Activated effector memory CD4-positive, alpha-beta T cell treated with anti-CD3 and anti-CD28 coated beads, Interleukin-2, amount 50 U/mL, for 16 hours (primary cell): ENCODE measurements at places on chromosomes 6 and 20.
A peak's percentile ranks its signal among the peaks of the same experiment; 100 is the strongest.

DNA sequence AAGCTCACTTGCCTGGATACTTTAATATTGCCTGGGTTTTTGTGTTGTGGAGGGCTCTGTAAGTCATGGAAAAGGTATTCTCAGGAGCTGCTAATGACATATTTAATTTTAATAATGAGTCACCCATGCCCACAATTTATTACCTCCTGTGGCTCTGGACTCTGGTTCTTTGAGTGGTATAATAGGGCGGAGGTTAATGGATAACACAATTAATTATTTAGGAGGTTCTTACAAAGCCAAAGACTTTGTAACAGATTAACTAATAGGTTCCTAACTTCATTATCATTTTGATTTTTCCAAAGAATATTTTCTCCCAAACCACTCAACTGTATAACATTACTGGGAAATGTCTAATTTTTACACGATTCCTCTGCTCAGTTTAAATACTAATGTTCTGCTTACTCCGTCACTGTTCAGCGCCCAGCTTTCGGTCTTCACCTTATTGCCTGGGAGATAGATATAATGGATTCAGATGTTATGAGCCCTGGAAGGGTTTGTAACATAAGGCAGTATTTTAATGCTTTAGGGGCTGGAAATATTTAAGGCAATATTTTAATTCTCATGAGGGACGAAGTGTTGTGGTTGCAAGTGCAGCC, 29.4 kb downstream of the PHACTR3 start:
- DNase-seq, result peak; percentile 12

DNA sequence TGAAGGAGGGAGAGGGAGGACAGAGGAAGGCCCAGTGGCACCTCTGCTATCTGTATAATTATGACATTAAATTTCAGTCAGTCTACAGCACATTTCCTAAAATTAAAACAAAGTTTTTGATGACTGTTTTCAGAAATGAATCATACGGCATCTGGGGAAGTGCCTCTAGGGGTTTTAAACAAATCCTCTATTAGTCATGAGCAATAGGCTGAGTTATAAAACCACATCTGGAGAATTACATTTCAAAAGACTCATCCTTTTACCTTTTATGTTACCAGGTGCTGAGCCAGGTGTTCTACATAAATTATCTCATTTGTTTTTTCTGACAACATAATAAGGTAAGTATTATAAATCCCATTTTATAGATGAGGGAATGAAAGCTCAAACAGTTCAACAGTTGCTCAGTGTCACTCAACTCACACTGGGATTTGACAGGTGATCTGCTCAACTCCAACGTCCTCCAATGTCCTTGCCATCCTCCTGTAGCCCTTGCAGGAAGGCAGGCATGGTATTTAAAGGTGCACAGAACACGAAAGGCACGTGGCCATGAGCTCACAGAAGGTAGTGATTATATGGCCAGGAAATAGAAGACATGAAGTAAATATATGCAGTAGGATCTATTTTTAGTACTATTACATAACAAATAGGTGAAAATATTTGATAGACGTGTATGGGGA, 184.2 kb upstream of the MAN1A1 start:
- no peak for DNase-seq

DNA sequence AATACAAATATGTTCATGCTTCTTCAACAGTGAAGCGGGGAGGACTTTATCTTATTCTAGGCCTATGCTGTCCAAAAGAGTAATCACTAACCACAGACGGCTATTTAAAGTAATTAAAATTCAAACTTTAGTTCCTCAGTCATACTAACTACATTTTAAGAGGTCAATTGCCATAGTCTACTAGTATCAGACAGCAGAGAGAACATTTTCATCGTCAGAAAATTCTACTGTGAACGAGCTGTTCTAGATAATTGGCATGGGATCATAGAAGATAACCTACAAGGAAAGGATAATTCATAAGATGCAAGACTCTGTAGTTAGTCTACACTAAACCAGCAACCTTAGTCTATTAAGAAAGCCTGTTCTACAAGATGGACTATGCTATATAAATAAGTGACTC, 44.4 kb downstream of the PRKN start:
- no peak for DNase-seq

- DNase-seq, result no peak
Measured at GRCh38 chr20:53657279-53657678, 63.6 kb upstream of the ZNF217 start.

DNA sequence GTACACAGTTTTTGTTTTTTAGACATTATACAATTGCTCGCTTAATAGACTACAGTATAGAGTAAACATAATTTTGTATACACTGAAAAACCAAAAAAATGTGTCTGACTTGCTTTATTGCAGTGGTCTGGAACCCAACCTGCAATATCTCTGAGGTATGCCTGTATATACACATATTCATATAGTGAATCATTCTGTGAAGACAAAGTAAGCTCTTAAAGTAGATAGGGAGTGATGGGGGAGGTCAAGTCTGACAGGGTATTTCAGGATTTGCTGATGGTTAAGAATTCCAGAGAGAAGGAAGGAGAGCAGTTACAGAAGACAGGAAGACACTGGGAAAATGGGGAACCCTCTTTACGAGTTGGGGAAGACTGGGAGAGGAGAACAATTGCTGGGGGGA, 417.9 kb downstream of the CD109 start:
- no peak for DNase-seq

GRCh38 chr20:32608664-32609015, 23.5 kb upstream of the NOL4L start:
- no peak for DNase-seq

- DNase-seq, result no peak
Measured at GRCh38 chr20:48003021-48003420, 217.7 kb upstream of the SULF2 start.

GRCh38 chr6:25590986-25591385, 61.0 kb upstream of the SCGN start:
- no peak for DNase-seq

DNA sequence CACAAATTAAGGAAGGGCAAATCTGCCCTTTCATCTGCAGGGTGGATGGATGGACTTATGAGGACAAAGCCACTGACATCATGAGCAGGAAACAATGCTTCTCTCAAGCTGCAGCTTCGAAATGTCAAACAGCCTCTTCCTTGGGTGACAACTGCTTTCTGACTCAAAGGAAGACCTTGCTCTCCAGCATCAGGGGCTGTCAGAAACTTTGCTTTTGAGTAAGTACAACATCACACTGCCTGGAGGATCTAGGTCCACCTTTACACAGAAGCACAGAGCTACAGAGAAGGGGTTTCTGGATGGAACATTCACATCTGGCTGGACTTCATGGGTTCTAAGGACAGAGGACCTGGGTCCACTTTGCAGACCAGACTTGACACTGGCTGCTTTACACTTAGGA, 5.9 kb downstream of the CST1 start:
- no peak for DNase-seq

DNA sequence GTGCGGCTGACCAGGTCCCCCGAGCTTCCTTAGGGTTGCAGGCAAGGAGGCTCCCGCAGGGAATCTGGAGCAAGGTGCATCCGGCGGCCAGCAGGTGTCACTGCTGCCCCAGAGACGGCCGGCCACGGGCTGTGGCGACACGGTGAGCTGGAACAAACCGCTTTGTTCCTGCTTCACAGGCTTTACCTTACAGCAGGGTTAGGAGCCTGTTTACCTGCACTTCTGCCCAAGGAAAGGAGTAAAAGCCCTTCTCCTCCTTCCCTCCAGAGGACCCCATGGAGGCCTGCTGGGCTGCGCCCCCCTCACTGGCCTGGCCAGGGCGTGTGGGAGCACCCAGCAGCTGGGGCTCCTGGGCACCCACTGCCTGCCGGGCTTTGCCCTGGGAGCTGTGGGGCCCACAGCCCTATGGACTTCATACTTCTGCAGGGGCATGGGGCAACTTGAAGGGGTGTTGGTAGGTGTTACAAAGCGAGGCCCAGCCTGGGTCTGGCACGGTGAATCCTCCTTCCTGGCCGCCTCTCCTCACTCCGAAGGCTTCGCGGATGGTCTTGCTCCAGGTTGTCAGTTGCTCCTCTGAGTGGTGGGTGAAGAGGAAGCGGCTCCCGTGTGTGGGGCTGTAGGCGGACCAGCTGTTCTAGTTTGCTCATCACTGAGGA, 88.4 kb downstream of the CDC5L start:
- peak; percentile 87 for DNase-seq

DNA sequence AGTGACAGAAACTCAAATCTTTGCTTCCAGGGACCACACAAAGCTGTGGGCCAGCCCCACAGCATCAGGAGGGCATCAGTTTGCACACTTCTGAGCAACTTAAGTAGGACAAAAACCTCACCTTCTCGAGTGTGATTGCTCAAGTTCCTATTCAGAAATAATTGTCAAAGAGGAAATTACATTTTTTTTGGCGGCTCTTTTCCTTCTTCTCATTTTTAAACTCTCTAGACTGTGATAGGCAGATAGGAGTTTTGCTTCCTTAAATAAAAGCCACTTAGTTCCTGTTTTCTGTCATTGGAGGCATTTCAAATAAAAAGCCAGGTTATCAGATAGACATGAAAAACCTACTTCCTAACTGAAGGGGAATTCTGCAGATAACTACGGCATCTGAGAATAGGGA, 11.2 kb upstream of the TAGAP start:
- no peak for DNase-seq

GRCh38 chr20:43987531-43987930, 72.9 kb downstream of the TOX2 start:
- DNase-seq, result no peak

GRCh38 chr20:49559411-49560081, 8.4 kb downstream of the PTGIS start:
- DNase-seq, result no peak

DNA sequence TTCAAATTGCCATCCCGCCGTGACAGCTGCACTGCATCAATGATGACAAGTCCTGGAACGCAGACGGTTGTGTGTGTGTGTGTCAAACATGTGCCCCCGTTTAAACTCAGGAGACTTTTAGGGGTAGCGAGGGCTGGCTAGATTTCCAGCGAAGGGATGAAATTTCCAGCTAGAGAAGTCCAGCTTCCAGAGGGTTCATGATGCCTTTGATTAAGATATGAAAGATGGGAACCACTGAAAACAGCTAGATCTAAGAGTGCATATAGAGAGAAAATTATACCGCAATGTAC, 644 bp downstream of the KIZ start:
- no peak for DNase-seq

DNA sequence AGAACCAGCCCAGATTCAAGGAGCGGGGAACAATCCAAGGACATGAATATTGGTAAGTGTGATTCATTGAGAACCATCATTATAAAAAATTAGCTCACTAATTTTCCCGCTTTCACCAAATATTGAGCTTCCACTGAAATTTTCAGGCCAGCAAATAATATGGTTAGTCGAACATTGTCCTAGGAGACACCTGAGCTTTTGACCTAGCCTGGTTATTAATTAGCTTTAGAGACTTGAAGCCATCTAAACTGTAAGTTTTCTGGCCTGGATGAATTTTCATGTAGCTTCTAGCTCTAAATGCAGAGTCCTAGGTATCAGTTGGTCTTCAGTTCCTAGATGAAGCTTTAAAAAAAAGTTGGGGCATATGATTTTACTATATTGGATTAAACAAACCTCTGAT, 17.1 kb upstream of the RALGAPA2 start:
- no peak for DNase-seq

GRCh38 chr6:168699631-168700295, 258.8 kb downstream of the SMOC2 start:
- no peak for DNase-seq

DNA sequence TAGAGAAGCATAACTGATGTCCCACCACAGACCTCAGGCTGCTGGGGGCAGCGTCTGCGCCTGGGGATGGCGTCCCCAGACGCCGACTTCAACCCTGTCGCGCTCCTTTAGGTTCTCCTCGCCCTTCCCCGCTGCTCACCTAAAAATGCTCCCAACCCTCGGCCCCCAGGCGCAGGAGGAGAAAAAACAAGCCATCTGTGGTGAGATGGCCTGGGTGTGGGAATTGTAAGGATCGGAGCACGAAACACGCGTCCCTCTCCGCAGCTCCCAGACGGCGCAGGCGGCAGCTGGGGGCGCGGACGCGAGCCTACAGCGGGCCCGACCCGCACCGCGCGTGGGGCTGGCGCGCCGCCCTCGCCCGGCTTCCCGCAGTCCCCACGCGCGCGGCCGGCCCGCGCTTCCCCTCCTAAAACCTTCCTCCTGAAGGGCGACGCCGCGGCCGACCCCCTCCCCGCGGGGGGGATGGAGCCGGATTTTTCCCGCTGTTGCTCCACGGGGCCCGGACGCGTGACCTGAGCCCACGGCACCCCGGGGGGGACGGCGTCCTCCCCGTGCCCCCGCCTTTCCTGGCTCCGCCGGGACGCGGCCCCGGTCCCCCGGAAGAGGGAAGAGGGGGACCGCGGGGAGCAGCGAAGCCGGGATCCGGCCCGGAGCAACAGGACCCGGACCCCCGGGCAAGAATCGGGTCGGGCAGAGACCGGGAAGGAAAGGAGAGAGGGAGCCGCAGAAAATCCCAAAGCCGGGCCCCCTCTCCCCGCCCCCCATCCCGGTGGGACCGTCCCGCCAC, 611 bp downstream of the EPB41L2 start:
- peak; percentile 69 for DNase-seq

DNA sequence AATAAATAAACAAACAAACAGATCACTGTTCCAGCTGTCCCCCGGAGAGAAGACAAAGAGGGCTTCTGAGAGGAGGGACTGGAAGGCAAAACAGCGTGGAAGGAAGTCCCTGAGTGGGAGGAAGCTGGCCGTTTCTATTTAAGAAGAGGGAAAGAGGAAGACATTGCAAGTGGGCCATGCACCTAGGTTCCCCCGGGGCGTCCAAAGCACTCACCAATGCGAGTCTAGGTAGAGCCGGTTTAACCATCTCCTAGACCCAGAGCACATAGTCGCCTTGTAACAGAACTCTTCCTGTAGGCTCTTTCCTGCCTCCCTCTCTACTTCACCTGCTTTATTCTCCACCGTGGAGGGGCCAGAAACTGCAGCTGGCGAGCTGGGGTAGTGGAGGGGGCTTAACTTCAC, 158.4 kb downstream of the ZDHHC14 start:
- no peak for DNase-seq

- peak; percentile 27 for DNase-seq
Measured at GRCh38 chr6:169237496-169238134, 16.0 kb downstream of the THBS2 start.

DNA sequence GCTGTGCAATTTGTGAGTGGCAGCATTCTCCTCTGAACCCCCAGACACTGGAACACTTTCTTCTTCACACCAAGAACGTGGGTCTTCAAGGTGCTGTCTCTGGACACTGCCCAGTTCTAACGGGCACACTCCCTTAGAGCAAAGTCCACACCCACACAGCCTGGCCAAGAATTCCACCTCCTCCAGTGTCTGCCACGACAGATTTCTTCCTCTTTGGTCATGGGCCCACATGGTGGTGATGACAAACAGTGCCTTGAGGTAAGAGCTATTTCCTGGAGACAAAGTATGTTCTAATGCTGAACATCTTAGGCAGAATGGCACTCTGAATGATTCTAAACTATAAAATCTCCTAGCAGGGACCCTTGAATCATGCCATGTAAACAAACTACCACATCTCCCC, 25.5 kb upstream of the SSTR4 start:
- no peak for DNase-seq
